ENCODE measurements at places on chromosomes 5 and 9. TPM values are rescaled to one million over a fixed set of nuclear protein-coding genes. Genes with fewer than 3 reads are reported as not detected.

PLAC8L1 gene
- 0.70 TPM for total RNA-seq

UAP1L1 gene
- 6.3 TPM for total RNA-seq

LIX1 gene
- total RNA-seq = 0.12 TPM

WDR31 gene
- 3.4 TPM for total RNA-seq

CCNH gene
- total RNA-seq = 49.0 TPM

PCDHB16 gene
- 6.6 TPM for total RNA-seq

SLC23A1 gene
- total RNA-seq = not detected

EIF4E1B gene
- total RNA-seq = not detected

SLC6A18 gene
- not detected for total RNA-seq

ZNF879 gene
- 5.8 TPM for total RNA-seq
